ENCODE measurements at places on chromosomes 16 and 17.

- DNase-seq = peak; percentile 9
These were observed 5.6 kb downstream of the SF3B3 start for GRCh38 chr16:70529051-70529777.

DNA sequence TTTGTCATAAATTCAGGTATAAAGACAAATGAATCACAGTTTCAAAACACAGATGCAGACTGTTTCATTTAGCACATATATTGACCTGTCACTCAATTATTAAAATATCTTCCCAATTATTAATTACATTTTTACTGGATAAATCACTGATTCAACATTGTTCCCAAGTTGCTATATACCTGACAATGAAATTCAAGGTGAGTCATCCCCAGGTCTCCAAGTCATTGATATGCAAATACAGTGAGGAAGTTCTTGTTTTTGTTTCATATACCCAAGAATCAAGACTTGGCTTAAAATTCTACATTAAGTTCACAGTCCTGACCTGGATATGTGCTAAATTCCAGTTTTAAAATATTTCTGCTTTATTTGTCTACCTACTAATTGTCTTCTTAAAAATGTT lies 599.3 kb upstream of the PSMD7 start:
- no peak for DNase-seq

DNA sequence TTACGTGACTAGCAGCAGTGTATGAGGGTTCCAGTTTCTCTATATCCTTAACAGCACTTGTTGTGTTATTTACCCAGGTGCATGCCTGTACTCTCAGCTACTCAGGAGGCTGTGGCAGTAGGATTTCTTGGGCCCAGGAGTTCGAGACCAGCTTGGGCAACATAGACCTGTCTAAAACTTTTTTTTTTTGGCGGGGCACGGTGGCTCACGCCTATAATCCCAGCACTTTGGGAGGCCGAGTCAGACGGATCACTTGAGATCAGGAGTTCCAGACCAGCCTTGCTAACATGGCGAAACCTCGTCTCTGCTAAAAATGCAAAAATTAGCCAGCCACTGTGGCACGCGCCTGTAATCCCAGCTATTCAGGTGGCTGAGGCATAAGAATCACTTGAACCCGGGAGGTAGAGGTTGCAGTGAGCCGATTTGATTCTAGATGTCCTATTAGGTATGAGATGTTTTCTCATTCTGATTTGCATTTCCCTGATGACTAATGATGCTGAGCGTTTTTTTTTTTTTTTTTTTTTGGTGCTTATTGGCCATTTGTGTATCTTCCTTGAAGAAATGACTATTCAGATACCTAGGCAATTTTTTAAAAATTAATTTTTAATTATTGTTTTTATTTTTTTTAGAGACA lies 13.4 kb downstream of the CASC3 start:
- DNase-seq = no peak

- DNase-seq = no peak
These were observed 432 bp upstream of the SLC46A1 start for GRCh38 chr17:28406473-28406814.

GRCh38 chr17:12789075-12789480 lies 220 bp upstream of the ARHGAP44 start:
- DNase-seq = no peak

DNA sequence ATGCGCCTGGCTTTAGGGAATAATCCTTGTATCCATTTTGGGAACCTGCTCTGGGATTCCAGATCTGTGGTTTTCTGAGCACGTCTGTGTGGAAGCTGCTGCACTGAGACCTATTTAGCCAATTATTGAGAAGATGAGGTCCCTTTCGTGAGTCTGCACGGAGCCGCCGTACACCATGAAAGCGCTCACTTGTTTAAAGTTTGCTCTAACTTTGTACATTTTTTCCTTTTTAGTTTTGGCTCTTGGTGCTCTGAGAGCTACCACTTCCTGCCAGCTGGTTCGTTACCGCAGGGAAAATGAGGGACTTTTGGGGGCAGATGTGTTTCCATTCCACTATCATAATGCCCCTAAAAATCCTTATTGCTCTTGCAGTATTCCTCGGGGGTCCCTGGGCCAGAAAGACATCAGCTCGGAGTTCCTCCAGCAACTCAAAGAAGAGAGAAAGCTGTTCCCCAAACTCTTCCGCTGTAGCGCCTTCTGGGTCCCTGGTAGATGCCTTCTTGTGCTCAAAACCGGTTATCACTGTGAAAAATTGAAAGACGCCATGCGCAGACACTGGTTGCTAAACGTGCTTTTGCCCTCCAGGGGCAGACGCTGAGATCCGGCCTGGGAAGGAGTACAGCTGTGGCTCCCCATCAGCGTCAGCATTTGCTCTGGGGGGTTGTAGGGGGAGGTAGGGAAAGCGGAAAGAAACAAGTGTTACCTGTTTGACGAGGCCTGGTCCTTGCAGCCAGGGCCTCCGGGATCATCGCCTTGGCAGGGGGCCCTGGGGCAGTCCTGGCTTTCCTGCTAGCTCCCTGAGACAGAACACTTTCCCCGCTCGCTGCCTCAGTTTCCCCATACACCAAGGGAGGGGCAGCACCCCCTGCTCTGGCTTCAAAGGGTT lies 238.1 kb downstream of the MRTFB start:
- DNase-seq = no peak

DNA sequence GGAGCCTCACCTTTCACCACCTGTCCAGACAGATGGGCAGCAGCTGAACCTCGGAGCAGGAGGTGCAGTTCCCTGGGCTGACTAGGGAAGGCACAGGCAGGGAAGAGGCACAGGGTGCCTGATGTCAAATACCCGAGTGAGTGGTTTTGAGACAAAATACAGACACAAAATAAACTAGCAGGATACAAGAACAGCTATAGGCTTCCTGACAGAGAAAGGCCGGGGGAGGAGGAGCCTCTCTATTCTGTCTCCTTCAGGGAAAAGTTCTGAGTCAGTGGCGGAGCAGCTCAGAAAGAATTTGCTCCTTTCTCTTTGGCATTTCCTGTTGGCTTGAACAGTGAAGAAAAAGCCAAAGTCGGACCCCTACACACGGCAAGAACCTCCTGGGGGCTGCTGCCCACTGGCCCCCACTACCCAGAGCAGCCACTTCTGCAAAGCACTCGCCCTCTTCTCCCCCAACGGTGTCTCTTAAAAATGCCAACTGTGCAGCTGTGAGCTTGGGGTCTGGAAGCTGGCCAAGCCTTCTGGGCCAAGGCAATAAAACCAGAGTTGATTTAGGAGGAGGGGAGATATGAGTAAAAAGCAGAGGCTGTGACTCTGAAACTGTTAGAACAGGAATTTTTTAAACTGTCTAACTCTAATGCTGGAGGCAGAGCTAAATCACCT lies 14.4 kb upstream of the FAAP100 start:
- DNase-seq = no peak

- no peak for DNase-seq
These were observed 1.1 kb downstream of the RARA start for GRCh38 chr17:40309949-40310510.

DNA sequence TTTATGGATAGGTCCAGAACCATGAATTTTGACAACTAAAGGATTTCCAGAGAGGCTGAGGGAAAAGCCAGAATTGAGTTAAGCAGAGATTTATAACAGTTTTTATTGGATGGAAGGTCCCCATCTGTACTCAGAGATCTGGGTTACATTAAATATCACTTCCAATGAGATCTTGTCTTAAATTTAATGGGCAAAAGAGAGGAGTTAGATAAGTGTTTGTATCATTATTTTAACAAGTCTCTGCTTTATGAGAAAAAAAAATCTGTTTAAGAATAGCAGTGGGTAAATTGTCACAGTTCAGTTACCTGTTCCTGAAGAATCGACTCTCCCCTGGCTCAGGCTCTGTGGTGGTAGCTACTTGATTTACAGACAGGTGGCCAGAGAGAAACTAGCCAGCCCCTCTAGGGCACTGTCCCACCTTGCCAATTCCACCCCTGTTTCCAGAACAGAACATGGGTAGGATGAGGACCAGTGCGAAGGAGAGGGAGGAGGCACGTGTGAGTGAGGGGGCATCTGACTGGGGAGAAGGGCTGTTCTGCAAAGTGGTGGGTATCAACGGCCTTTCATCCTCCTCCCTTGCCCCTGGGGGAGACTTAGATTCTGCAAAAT lies 22.1 kb upstream of the CRHR1 start:
- no peak for DNase-seq

DNA sequence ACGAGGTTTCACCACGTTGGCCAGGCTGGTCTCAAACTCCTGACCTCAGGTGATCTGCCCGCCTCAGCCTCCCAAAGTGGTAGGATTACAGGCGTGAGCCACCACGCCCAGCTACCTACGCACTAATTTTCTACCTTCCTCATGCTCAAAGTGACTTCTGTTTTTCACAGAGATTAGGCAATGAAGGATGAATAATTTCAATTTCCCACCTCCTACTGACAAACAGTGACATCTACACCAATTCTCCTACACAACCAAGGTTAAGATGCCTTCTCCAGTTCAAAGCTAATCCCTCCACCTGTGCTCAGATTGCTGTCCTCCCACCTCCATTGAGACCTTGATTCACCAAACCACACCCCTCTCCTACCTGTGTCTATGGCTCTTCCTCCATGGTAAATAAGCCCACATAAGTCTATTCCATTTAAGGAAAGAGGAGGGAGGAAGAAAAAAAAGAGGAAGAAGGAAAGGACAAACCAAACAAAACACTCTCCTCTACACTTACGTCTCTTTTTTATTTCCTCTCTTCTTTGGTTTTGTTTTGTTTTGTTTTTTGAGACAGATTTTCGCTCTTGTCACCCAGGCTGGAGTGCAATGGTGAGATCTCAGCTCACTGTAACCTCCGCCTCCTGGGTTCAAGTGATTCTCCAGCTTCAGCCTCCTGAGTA lies 5.5 kb upstream of the MED11 start:
- DNase-seq = peak; percentile 87

GRCh38 chr17:80339118-80339517 lies 75.8 kb upstream of the ENDOV start:
- DNase-seq = no peak

DNA sequence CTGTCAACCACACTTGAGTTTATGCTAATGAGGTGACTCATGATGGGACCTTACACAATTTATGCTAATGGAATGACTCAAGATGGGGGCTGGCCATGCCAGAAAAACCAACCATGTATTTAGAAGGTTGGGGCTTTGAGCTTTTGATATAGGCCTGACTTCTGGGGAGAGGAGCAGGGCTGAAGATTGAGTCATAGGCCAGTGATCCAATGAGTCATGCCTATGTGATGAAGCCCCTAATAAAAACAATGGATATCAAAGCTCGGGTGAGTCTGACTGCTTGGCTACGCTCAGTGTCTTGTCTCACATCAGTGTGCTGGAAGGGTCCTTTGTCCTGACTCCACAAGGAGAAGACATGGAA lies 7.3 kb downstream of the MFSD6L start:
- DNase-seq = peak; percentile 81

- DNase-seq = no peak
These were observed 5.8 kb upstream of the CCDC182 start for GRCh38 chr17:57750895-57751294.

DNA sequence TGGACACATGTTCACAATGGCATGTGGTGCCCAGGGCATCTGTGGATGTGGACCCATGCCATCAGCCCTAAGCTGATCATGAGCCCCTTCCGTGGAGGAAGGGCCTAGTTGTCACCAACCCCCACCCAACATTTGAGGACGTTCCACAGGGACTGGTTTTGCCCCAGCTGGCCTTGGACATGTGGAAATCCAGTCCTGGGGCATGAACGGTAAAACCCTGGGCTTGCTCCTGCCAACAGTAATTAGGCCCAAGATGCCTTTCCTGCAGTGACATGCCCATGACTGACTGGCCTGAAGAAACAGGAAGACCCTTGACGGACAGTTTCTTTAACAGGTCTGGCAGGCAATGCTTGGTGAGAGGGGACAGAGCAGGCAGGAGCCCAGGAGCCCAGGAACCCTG lies 7.7 kb downstream of the TNS4 start:
- DNase-seq = no peak

- no peak for DNase-seq
These were observed 108.8 kb downstream of the WSCD1 start for GRCh38 chr17:6179017-6179416.

DNA sequence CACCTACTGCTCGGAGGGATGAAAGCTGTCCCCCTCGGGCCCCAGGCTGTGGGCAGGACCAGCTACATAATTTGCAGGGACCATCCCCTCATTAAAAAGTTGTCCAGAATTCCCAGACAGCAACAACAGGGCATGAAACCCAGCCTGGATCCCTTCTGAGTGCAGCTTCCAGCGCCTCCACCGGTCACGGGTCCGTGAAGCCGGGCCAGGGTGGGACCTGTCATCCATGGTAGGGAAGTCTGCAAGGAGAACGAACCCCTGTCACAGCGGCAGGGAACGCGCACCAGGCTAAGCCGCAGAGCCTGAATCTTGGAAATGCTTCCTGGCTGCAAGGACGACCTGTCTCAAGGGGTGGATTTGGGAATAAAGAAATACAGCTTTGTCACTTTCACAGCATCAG lies 214.2 kb downstream of the RBFOX3 start:
- DNase-seq = no peak

DNA sequence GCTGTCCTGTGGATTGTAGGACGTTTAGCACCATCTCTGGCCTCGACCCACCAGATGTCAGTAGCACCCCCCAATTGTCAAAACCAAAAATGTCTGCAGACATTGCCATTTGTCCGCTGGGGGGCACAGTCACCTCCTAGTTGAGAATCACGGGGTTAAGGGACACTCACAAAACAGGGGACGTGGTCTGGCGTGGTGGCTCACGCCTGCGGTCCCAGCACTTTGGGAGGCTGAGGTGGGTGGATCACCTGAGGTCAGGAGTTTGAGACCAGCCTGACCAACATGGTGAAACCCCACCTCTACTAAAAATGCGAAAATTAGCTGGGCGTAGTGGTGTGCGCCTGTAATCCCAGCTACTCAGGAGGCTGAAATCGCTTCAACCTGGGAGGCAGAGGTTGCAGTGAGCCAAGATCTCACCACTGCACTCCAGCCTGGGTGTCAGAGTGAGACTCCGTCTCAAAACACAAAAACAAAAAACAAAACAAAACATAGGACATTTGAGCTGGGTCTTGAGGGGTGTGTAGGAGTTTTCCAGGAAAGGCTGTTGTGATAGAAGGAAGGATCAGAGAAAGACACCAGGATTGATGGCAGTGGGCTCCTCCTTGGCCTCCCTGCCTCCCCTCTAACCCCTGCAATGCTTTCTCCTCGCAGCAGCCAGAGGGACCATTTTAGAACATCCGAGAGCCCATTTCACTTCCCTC lies 171.8 kb upstream of the GSE1 start:
- no peak for DNase-seq

DNA sequence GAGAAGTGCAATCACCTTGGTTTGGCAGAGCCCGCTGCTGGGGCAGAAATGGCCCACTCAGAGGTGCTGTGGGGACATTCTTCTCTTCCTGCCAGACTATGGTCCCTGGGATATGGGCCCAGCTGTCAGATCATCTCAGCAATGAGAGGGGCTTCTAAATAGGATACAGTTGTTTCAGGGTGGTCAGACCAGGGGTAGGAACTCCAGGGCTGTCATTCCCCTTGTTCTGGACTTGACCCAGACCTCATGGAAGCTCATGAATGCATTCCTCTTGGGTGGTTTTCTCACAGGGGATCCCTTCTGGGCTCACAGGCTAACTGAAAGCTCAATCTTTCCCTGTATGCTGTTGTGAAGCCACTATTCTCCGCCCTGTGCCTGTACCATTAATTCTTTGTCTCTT lies 347.2 kb downstream of the SLC39A11 start:
- no peak for DNase-seq

Data from CD14-positive monocyte (primary cell).